ENCODE measurements at places on chromosomes 11 and 22.

GRCh38 chr11:29627541-29627940 lies 389.3 kb downstream of the KCNA4 start:
- no peak for DNase-seq

- no peak for DNase-seq
These were observed 65.9 kb downstream of the PHF21A start for GRCh38 chr11:46055371-46055770.

GRCh38 chr11:35039076-35039475 lies 99.9 kb upstream of the CD44 start:
- no peak for DNase-seq

DNA sequence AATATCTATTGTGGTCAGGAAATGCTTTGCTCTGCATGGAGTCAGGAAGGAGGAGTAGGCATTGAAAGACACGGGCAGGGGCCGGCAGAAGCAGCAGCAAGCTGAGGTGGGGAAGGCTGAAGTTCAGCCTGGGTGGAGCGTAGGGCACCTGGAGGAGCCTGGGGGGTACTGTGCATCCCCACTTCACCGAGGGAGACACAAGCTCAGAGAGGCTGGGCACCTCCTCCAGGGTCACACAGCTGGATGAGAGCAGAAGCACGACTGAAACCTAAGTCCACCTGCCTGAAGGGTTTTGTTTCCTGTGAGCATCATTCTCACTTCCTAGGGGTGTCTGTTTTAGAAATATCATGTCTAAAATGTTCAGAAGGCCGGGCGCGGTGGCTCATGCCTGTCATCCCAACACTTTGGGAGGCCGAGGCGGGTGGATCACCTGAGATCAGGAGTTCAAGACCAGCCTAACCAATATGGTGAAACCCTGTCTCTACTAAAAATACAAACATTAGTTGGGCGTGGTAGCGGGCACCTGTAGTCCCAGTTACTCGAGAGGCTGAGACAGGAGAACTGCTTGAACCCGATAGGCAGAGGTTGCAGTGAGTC lies 138.3 kb downstream of the MPPED1 start:
- no peak for DNase-seq

GRCh38 chr11:98834776-98835175 lies 186.0 kb upstream of the CNTN5 start:
- no peak for DNase-seq

- no peak for DNase-seq
These were observed 25.4 kb upstream of the GSTP1 start for GRCh38 chr11:67558084-67558772.

DNA sequence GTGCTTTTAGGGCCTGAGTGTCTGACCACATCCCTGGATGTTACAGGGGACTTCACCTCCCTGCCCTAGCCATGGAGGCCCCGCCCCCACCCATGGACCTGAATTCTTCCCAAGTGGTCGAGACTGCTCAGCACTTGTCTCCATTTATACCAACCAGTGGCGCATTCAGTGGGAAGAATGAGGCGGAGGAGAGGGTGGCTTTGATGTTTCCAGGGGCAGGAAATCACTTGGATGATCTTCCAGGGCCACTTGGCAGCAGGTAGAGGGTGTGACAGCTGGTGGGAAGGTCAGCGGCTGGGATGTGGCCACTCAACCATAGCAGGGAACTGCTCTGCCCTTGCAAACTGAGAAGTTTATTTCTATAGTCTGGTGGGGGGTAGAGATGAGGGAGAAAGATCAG lies 155.1 kb upstream of the BLID start:
- DNase-seq = no peak

DNA sequence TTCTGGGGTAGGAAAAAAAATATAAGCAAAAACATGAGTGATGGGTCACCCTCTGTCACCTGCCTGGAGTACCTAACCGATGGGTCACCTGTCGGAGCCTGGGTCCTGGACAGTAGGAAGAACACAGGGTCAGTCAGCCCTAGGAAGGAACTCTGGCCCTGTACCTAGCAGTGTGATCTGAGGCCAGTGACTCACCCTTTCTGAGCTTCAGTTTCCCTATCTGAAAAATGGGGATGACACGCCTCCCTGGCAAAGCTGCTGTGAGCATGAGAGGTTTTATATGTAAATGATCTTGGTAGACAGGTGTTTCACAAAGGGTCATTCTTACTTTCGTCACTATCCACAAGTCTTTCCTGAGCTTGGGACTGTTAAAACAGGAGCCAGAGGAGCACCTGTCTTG lies 182.0 kb downstream of the ST3GAL4 start:
- no peak for DNase-seq
